ENCODE measurements at places on chromosomes 16 and 17.

DNA sequence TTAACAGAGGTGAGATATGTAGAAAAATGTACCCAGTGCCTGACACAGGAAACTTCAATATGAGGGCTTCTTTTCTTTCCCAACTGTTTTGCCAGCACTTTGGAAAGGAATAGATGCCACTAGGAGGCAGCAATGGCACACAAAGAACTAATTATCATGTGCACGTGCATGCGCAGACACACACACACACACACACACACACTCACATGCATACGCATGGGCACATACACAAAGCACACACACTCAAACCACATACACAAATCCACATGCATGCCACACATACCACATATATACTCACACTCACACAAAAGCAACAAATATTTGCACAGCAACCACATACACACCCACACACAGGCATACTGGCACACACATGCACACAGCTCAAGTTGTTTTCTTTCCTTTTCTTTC is 8.8 kb upstream of the CEP112 start:
- peak; percentile 75 for DNase-seq

GRCh38 chr17:17691468-17692263 is 10.4 kb downstream of the RAI1 start:
- DNase-seq: no peak

DNA sequence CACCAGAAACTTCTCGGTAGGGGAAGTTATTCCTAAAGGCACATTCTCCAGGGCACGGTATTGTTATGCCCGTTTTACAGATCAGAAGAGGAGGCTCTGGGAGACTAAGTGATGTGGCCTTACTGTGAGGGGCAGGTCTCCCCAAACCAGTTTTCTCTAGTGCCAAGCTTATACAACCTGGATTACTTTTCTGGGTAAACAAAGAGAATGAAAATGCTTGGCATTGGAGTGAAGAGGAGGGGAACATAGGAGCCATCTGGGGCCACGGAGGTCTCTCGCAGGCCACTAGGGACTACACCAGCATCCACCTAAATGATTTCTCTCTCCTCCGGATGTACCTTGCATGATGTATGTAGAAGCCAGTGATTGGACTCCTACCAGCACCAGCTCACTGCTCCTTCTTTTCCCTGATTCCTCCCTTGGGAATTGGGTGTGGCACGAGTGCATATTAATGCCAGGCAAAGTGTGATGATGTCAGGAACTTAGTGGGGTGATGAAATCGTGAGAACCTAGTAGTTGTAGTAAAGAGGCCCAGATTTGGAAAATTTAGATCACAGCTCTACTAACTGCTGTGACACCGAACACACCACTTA is 674 bp downstream of the TOM1L1 start:
- DNase-seq: no peak

DNA sequence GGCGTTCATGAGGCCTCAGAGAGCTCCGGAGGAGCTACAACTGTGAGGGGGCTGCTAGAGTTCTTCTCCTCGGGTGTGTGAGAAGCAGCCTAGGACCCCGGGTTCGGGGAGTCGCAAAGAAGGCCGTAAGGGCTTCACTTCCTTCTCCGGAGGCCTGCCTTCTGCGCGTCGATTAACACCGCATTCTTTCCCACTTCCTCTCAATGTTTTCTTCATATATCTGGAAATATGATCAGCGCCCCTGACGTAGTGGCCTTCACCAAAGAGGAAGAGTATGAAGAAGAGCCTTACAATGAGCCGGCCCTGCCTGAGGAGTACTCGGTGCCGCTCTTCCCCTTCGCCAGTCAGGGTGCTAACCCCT is 449 bp downstream of the SMCR8 start:
- peak; percentile 56 for DNase-seq

DNA sequence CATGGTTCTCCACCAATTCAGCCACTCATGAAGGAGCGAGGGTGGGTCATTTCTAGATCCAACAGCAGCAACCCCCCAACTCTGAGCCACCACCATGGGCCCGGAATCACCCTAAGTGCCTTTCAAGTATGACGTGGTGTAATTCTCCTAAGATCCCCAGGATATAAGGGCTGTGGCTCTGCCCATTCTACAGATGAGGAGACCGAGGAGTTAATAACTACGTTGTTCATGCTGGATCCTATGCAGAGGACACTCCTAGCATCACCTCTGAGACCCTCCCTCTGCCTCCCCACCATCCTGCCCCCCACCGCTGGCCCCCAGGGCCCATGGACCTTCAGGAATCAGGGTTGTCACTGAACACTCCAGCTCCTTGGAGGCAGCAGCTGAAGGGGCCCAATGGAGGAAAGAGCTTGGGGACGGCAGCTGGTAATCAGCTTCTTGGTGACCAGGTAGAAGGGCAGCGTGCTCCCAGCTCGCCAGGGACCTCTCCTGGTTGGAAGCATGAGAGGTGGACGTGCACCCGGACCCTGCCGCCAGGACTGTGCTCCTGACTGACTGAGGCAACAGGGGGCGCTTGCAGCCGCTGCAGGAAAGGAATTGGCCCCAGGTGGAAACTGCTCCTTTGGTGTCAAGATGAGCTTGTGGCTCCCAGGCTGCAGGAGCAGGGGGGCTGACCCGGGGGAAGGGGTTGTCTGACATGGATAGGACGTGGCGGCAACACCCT is 28.2 kb upstream of the CACNG1 start:
- no peak for DNase-seq

Data from CD4-positive, alpha-beta T cell treated with Interleukin-17A for 1 hour (primary cell).